Stimulated activated CD4-positive, alpha-beta T cell treated with anti-CD3 and anti-CD28 coated beads, TNF-alpha, amount 100 ng/mL, for 4 hours (primary cell): ENCODE measurements at places on chromosomes 13 and 19.

DNA sequence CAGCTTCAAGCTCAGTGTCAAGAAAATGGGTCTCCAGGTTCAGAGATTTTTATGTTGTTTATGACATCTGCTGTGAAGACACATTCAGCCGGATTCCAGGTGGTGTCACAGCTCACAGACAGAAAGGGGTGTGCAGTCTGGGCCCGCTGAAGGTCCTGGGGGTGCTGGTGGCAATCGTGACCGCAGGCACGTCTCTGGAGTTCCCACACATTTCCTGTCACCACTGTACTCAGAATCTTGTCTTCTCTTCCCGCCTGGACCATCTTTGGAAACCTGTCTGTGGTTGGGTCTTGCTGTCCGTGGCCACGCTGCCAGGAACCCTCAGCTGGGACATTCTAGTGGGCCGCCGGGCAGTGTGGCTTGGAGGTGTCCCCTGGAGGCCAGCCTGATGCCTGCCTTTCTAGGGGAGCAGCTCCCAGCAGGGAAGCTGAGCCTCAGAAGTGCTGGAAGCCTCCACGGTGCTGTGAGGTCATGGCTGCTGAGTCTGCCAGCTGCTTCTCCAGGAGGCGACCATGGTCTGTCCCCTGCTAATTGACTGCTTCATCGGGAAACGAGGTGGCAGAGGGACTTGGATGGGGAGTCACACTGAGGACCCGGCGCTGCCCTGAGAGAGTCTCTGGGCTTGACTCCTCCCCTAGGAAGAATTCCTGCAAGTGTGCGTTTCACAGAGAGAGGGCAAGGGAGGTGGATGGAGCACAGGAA is 3.7 kb downstream of the TEX29 start:
- no peak for DNase-seq

DNA sequence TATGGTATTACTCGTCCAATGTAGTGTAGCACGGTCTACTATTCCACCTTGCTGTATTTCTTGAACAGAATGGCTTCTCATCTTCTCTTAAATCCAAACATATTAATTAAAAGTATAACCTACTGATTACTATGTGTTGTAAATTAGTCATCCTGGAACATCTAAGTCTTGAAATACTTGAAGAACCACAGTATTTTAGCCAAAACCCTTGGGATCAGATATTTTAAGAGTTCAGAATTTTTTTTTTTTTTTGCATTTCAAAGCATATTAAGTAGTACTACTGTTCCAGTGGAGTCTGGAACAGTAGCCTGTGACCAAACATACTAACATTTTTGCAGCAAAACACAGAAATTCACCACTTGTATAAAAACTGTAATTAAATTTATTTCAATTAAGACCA is 30.1 kb downstream of the ZC3H13 start:
- DNase-seq, result no peak

GRCh38 chr13:75494491-75494890 is 12.5 kb upstream of the TBC1D4 start:
- DNase-seq, result no peak

DNA sequence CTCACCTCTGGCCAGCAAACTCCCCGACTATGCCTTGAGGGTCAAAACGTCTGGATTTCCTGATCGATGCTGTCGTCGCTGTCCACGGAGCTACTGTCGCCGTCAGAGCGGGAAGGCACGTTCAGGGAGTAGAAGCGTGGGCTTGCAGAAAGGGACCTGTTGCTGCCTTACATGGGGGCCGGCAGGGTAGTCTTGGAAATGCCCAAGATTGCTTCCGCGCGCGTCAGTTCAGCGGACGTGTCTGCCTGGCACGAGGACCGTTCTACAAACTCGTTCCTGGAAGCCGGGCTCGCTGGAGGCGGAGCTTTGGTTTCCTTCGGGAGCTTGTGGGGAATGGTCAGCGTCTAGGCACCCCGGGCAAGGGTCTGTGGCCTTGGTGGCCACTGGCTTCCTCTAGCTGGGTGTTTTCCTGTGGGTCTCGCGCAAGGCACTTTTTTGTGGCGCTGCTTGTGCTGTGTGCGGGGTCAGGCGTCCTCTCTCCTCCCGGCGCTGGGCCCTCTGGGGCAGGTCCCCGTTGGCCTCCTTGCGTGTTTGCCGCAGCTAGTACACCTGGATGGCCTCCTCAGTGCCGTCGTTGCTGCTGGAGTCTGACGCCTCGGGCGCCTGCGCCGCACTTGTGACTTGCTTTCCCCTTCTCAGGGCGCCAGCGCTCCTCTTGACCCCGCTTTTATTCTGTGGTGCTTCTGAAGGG is 15.4 kb downstream of the RB1 start:
- no peak for DNase-seq

- DNase-seq, result no peak
Measured at GRCh38 chr19:56880592-56881190, 40.2 kb upstream of the PEG3 start.

- DNase-seq, result no peak
Measured at GRCh38 chr13:32136716-32137115, 105.1 kb downstream of the FRY start.

DNA sequence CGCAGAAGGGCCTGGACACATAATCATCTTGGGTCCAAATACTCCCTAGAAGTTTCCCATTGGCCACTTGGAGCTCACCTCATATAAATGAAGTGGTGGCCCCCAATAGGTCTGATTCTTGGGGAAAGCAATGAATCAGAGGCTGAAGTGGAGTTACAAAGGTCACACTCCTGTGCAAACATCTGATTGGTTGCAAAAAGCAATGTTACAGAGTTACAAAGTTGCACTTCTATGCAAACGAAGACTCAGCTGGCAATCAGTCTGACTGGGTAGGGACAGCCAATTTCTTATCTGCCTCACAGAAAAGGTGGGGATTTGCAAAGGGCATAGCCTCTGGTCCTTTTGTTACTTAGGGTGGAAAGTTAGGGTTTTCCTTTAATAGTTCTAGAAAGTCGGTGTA is 1.8 kb upstream of the GPR180 start:
- DNase-seq, result no peak

DNA sequence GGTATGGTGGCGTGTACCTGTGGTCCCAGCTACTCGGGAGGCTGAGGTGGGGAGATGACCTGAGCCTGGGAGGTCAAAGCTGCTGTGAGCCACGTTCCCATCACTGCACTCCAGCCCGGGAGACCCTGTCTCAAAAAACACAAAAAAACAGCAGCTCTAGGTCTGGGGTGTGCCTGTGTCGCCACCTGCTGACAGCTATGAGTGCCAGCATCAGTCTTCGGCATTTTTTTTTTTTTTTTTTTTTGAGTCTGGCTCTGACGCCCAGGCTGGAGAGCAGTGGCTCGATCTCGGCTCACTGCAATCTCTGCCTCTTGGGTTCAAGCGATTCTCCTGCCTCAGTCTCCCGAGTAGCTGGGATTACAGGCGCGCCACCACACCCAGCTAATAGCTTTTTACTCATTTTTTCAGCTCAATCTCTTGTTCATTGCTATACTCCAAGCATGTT is 10.1 kb downstream of the AP2S1 start:
- no peak for DNase-seq

DNA sequence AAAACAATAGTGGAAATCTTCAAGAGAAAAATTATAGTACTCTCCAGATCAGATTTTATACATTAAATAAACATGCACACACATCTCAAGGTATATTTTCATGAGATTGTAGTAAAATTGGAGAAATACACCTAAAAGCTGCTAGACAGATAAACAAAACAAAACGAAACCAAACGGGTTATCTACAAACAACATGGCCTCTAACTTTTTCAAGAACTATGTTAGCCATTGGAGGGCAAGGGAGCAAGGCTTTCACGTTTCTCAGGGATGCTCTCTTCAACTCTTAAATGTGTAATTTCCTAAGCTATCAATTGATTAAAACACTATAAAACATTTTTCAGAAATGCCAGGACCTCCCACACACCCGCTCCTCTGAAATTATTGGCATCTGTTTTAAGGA is 1262.4 kb upstream of the PCDH20 start:
- DNase-seq, result no peak

DNA sequence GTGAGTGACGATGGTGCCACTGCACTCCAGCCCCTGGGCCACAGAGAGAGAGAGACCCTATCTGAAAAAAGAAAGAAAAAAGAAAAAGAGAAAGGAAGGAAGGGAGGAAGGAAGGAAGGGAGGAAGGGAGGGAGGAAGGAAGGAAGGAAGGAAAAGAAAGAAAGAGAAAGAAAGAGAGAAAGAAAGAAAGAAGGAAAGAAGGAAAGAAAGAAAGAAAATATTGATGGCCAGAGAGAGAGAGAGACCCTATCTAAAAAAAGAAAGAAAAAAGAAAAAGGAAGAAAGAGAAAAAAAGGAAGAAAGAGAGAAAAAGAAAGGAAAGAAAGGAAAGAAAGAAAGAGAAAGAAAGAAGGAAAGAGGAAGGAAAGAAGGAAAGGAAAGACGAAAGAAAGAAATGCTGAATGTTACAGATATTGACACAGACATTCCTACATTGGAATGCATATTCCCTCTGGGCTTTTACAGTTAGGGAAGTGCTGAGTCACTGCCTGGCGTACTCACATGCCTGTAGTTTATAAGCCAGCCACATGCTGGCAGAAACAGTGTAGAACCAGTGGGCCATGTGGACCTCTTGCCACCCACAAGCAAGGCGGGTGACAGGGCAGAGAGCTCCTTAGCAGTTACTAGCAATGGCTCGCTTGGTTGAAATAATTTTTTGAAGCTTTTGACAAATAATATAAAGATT is 34.6 kb upstream of the SLC46A3 start:
- no peak for DNase-seq

DNA sequence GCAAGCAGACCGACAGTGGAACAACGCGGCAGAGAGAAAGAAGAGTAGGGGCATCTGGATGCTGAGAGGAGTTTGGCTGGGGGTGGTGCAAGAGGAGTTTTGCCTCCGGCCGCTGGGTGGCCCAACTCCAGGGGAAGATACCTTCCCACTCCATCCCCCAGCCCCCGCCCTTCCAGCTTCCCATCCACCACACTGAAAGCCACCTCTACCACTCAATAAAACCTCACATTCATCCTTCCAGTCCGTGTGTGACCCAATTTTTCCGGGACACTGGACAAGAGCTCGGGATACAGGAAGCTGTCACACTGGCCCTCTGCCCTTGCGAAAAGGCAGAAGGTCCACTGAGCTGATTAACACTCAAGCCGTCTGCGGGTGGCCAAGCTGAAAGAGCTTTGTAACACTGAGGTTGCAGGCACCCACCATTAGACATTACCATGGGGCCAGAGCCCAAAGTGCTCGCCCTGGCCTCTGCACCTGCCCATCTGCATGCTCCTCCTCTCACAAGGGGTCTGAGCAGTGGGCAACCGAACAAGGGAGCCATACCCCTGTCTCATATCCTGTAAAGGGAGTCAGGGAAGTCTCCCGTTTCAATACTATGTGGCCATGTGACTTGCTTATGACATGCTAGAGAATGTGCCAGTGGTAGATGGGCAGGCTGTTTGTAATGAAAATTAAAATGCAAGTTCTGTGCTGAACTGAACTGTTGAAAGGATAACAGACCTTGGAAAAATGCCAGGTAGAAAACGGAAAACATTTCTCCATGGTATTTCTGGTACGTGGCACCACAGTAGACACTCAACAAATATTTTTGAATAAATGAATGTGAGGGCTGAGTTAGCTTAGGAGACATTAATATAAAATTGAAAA is 205.1 kb upstream of the STARD13 start:
- no peak for DNase-seq

DNA sequence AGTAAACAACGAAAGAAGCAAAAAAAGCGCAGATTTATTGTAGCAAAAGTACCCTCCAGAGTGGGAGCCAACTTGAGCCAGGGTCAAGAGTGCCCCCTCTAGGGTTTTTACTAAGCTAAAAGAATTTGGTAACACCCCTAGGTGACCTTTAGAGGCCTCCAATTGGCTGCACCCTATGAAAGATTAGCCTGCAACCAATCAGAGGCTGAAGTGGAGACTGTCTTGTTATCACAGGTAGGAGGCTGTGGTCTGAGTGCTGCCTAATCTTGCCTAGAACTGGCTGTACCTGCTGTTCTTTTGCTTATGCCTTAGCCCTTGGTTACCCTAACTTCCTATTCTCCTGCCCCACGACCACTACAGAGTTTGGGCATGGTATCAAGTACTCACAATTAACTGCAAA is 38.3 kb downstream of the ANKRD10 start:
- no peak for DNase-seq

- DNase-seq, result no peak
Measured at GRCh38 chr19:54517483-54517882, 14.9 kb downstream of the LAIR2 start.

DNA sequence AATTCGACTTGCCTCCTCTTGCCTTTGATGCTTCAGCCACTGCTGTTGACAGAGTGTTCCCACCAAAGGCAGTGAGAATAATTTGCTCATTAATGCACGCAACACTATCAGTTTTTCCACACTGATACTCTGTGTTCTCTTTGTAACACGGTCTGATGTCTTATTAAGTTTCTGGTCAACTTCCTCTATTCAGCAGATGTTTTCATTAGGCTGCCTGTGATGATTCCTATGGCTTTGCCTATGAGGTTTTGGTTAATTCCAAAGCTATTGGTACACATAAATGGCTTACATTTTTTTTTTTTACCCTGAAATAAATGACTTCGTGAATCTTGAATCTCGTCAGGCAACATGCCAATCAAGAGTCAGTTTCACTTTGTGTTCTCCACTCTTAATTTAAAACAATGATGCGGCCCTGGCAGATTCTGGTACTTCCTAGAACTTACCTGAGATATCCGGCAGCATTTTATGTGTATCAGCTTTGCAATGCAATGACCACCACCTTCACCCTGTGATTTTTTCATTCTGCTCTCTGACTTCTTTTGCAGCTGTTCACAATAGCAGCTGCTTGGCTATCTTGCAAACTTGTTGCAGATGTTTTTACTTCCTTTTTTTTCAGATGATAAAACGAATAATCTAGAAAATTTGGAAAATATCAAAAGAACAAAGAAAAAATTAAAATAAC is 27.5 kb upstream of the KL start:
- no peak for DNase-seq

DNA sequence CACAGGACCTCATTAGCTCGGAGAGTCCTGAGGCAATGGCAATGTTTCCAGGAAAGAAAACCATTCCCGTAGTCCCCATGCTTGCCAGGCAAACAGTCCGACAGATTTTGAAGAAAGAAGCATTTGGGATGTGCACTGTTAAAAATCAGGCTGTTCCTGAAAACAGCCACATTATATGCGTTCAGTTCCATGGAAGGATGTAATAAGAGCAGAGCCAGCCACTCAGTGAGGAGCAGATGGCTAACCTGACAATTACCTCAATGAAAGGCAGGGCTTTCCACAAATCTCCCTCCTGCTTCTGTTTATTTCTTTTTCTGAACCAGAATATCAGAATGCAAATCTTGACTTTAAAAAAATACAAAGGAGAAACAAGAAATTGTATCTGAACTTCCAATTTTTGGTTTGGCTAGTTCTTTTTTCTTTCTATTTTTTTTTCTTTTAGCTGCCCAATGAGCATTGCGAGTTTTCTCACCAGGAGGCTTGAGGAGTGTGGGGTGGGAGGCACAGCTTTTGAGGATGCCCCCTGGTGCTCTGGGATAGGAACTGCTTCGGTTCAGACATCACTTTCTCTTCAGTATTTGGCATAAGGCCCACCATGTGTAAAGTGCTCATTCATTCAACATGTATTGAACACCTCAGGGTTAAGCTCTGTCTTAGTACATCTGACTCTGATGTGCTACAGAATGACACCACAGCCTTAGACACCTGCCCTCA is 124.2 kb downstream of the TBC1D4 start:
- peak; percentile 13 for DNase-seq
